ENCODE measurements at places on chromosomes 5 and 9. TPM values are rescaled to one million over a fixed set of nuclear protein-coding genes. Genes with fewer than 3 reads are reported as not detected.

DNA sequence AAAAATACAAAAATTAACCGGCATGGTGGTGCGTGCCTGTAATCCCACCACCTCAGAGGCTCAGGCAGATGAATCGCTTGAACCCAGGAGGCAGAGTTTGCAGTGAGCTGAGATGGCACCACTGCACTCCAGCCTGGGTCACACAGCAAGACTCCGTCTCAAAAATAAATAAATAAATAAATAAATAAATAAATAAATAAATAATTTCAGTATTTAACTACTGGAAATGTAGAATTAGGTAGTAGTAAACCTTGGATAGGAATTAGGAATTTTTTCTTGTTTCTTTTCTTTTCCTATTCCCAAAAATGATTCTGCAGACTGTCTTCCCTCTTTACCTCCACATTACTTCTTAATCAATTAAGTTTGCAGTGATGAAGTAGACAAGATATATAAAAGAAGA lies 103.2 kb downstream of the PLK2 start:
- DNase-seq: no peak

DNA sequence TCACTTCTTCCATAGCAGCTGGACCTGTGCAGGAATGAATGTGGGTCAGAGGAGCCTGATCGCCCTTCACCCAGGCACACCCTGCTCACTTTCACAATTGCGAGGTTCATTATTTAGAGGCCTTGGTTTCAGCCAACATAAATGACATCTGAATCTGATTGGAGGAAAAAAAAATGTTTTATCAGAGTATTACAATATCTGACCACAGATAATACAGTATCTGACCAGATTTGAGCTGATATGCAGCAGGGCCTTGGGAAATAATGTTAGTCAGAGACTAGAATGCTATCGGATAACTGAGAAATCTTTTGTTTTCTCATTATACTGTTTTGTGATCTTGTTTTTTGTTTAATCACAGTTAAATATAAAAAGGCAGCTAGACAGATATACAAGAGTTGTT lies 7.7 kb downstream of the ICE1 start:
- DNase-seq: no peak

DNA sequence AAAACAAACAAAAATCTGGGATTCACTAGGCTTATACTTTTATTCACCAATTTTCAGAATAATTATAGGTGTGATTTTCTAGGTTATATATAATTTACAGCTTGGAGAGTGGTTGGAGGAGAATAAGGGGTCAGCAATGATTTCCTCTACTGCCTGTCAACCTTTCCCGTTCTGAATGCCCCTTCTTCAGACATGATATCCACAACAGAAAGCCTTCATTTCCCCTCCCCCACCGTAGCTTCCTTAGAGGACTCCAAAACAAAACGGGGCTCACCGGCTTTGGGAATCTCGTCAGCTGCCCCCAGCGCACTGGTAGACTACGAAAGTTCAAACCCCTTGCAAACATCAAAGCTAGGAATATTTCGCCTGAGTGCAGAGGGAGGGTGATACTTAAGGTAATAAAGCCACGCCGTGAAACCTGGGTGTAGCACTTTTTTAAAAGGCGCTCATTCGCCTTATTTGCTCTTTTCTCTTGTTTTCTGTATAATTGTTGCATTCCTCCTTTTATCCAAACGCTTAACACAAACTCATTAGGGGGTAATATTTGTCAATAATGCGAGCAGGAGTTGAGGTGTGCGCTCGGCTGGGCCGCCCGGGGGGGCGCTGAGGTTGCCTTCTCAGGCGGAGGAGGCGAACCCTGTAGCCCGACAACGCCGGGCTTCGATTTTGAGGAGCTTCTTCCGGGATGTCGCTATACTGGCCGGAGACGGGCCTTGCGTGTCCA lies 2.4 kb downstream of the OTP start:
- DNase-seq: no peak

The PTPA gene
- total RNA-seq: 24.1 TPM

- DNase-seq: peak; percentile 81
Measured at GRCh38 chr5:91176288-91177016, 206.7 kb downstream of the ARRDC3 start.

GRCh38 chr5:14212838-14213237 lies 69.7 kb downstream of the TRIO start:
- DNase-seq: no peak

GRCh38 chr5:133829786-133830185 lies 138.6 kb downstream of the C5orf15 start:
- DNase-seq: no peak

DNA sequence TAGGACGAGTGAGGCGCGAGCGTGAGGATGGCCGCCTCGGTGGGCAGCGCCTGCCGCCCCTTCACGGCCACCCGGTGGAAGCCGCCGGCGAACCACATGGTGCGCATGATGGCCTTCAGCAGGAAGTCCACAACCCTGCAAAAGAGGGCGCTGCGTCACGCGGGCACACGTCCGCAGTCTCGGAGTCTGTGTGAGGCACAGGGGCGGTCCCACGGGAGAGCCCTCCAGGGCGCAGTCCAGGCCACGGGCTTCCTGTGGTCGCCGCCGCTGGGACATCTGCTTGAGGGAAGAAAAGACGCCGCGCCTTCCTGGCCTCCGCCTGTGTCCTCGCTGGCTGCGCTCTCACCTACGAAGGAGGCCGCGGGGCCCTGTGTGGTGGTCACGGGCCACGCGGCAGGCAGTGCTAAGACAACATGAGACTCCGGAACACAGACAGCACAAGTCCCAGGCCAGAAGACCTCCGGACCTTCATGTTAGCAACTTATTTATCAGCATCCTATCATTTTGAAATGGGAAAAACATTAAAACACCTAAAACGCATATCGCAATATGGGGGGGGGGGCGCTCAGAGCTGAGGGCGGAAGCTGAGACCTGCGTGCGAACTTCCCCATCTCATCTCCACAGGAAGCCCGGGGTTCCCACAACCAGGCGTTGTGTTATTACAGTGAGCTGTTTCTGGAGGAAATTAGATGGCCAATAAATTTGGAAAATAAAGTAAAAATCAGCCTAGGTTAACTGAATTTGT lies 28.8 kb downstream of the LPCAT1 start:
- no peak for DNase-seq

The ADAMTS6 gene
- 104 TPM for total RNA-seq

Data from umbilical cord (tissue), 2 donors.